ENCODE measurements at places on chromosomes 13 and 19. TPM values are rescaled to one million over a fixed set of nuclear protein-coding genes. Genes with fewer than 3 reads are reported as not detected.

The ZNF808 gene
- 16.8 TPM for total RNA-seq

DNA sequence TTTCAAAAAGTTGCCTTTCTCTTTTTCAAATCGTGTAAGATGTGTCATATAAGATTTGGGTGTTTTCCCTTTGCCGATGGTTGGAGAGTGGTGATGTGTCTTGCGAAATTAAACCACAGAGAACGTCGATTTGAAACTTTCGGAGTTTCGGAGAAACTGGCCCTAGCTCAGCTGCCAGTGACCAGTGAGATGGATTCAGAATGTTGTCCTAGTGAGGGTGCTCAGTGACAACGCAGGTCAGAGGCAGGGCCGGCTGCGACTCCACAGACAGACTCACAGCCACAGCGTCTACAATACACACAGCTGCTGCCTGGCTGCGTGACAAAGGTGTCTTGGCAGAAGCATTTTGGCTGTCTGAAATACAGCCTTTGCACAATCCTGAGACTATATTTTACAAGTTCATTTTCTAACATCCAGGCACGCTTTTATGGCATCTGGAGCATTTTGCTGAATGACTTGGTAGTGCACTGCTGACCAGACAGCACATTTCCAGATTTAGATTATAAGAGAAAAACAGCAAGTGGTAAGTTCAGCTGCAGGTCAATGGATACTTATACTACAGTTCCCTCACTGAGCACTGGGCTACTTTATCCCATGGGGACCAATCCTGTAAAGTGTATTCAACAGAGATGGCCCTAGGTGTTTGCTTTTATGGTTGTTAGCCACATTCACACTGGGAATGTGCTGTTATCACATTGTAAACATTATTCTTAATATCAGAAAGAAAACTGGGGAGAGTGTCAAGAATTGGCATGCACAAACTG is 207.5 kb downstream of the KCNRG start:
- DNase-seq, result no peak

DNA sequence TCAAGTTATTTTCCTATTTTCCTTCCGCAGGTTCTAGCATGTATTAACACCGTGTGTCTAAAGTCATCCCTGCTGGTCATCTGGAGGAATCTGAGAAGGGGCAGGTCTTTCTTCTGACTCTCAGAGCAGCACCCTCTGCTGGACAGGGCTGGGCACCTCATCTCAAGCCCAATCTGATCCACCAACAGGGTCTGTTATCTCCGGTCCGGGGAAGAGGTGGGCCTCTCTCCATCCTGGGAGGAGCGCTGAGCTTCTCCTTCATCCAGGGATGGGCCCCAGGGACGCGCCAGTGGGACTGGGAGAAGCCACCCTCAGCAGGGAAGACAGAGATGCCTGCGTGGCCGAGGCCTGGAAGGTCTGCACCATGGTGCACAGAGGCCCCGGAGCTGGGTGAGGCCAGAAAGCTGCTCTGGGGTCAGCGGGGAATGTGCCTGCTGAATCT is 26.0 kb upstream of the ZNF331 start:
- DNase-seq, result peak; percentile 19

The HSH2D gene
- total RNA-seq, result 0.05 TPM

DNA sequence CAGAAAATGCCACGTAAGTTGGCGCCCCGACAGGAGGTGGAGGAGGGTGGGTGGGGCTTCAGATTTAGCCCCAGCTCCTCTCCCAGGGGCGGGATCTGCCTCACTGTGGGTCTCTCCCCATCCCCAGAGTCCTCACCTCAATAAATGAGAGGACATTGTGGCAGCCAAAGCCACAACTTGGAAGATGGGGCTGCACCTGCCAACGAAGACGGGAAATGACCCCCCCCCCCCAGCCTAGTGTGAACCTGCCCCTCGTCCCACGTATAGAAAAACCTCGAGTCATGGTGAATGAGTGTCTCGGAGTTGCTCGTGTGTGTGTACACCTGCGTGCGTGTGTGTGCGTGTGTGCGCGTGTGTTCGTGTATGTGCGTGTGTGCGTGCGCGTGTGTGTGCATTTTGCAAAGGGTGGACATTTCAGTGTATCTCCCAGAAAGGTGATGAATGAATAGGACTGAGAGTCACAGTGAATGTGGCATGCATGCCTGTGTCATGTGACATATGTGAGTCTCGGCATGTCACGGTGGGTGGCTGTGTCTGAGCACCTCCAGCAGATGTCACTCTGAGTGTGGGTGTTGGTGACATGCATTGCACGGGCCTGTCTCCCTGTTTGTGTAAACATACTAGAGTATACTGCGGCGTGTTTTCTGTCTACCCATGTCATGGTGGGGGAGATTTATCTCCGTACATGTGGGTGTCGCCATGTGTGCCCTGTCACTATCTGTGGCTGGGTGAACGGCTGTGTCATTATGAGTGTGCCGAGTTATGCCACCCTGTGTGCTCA is 1.5 kb upstream of the TRAPPC5 start:
- no peak for DNase-seq

DNA sequence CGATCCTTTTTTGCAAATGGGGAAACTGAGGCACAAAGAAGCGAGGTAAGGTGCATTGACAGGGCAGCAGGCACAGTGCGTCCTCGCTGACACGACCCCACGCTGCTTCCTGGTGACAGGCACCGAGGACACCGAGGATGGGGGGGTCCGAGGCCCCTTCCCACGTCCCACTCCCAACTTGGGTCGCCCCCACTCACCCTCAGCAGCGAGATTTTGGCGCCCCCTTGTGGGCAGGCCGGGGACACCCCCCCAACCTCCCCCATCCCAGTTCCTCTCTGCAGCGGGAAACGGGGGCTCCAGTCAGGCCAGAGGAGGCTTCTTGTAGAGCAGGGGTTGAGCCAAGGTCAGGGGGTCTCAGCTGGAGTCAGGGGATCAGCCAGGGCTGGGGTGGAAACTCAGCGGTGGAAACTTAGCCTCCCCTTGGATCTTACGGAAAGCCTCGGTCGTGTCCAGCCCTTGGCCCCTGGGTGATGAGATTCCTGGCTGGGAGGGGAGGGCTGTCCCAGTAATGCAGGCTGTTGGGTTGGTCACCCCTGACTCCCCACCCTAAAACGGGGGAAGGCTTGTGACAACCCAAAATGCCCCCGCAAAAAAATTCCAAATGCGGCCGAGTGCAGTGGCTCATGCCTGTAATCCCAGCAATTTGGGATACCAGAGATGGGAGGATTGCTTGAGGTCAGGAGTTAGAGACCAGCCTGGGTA is 8.2 kb downstream of the SMIM24 start:
- no peak for DNase-seq

The TRAPPC6A gene
- total RNA-seq, result 22.4 TPM

DNA sequence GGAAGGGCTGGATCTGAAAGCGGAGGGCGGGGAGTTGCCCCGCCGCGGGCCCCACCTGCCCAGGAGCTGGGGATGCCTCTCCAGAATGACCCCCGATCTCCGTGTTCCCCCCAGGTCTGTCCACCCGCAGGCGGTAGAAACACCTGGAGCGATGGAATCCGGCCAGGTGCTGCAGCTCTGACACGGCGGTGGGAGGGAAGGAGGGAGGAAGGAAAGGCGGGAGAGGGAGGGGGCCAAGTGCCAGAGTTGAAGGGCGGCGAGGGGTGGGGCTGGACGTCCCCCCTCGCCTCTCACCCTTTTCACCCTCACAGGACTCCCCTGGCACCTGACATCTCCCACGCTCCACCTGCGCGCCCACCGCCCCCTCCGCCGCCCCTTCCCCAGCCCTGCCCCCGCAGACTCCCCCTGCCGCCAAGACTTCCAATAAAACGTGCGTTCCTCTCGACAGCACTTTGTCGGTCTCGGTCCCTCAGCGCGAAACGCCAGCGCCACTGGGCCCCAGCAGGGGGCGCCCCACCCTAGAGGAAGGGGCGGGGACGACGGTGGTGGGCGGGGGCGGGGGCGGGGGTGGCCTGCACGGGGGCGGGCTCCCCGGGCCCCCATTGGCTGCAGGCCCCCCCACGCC is 337 bp upstream of the FXYD7 start:
- DNase-seq, result no peak

- peak; percentile 15 for DNase-seq
Observed at GRCh38 chr13:74641586-74641985, 507.4 kb upstream of the KLF12 start.

- no peak for DNase-seq
Observed at GRCh38 chr13:27040826-27041108, 130.8 kb downstream of the USP12 start.

- no peak for DNase-seq
Observed at GRCh38 chr13:94996445-94996844, 284.1 kb upstream of the SOX21 start.

GRCh38 chr19:15196360-15197005 is 4.3 kb downstream of the NOTCH3 start:
- no peak for DNase-seq

DNA sequence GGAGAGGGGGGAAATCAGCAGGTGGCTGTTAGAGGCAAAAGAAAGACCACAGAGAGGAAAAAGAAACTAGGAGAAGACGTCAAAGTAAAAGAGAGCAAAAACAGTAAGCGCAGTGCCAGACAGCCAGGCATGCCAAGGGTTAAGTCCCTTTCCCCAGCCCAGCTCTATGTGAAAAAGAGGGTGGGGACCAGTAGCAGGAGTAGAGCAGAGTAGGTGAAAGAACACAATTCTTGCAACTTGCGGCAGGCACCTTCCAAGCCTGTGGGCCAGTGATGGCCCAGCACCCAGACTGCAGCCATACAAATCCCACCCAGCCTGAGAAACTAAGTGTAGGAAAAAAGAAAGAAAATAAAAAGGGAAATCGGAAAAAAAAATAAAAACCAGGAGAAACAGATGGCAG is 64.2 kb upstream of the ZNF85 start:
- DNase-seq, result no peak

The FCGBP gene
- total RNA-seq, result 26.3 TPM

The THSD1 gene
- 18.9 TPM for total RNA-seq

DNA sequence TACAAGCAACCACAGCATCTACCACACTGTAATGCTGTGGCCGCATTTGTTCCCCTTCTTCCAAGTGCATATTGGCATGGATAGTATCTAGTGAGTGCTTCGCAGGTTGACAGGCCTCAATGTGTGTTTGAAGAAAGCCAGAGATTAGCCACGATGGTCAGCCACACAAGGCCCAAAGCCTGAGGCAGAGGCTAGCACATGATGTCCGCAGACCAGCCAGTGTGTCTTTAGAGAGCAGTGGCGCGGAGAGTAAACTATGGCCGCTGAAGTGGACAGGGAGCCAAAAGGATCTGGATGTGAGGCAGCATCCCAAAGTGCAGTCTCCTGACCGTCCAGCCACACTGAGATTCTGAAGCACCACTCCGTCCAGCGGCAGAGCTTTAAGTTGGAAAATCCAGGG is 36.0 kb downstream of the BRD4 start:
- no peak for DNase-seq

DNA sequence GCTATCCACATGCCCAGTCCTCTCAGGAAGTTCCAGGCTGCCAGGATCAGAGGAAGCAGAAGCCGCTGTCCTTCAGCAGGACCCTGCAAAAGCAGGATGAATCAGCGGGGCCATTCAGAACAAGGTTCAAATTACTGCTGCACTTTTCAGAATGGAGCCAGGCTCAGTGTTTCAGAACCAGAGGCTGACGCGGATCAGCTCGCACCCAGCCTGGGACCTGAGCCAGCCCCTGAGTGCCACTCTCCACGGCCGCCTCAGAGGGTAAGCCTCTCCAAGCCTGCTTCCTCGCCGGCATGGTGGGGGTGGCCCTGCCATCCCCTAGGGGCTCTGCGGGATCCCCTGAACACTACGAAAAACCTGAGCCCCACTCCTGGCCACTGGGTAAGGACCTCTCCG is 24.7 kb downstream of the RASA3 start:
- no peak for DNase-seq

The DACH1 gene
- 0.05 TPM for total RNA-seq

DNA sequence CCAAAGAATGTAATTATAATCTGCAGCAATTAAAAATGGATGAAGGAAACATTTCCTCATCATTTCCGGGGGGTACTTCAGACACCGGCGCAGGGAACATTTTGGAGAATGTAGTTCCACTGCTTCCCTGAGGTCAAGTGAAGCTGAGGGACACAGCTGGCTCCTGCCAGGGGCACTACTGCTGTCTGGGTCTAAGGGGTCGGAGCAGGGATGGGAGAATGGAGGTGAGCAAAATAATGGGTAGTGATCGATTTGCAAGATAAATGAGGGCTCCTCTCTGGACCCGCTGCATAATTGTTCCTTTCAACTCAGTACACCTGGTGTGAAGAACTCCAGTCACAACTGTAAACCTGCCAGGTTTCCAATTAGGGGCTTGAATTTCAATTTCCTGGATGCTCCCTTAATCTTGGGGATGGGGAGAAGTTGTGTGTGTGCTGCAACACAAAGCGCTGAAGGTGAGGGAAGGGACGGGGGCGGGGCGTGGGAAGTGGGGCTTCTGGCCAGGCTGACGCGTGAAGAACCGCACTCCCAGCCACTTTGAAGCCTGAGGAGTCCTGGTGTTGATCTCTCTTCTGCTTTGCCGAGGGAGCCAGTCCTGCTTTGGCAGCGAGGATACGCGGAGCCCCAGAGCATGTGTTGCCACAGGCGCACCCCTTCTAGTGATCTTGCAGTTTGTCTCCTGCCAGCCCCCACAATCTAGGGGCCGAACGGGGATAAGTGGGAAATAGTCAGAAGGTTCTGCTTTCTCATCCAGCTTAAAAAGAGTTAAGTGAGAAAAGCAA is 57.9 kb upstream of the PCDH8 start:
- no peak for DNase-seq

DNA sequence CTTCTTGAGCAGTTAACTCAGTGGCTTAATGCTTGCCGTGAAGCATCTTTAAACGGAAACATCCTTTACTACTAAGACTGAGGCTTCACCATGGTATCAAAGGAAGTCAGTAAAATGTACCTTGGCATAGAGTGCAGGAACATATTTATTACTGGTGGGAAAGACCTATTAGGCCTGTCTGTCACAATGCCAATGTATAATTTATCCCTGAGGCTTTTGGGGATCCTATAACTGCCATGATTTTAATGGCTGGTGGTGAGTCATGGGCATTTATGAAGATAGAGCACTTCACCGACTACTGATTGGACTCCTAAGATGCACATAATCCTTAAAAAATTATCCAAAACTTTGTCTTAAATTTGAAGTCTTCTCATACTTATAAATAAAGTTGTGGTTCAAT is 79.6 kb downstream of the FGF14 start:
- DNase-seq, result no peak

DNA sequence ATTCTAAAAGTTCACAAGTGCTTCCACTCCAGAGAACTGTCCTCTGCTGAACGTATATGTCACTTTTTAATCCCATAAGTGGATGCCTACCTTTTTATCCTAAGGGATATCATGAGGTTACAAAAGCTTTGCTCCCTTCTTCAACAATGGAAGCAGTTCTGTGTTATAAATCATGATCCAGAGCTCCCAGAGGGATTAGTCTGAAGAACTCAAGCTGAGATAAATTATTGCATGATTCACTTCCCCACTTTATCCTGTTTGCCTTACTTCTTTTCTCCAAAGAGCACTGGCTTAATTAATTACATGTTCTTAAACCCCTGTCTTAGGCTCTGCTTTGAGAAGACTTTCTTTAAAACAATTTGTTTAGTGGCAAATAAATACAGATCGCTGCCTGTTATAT is 246.7 kb downstream of the PCDH17 start:
- no peak for DNase-seq

DNA sequence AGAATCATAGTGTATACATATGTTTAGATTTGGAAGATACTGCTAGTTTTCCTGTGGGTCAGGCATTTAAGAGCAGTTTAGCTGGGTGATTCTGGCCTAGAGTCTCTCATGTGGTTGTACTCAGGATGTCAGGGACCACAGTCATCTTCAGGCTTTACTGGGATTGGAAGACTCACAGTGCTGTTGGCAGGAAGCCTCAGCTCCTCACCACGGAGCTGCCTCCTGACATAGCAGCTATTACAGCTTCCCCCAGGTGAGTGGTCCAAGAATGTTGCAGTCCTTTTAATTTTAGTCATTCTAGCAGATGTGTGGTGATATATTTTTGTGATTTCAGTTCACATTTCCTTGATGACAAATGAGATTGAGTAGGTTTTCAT is 16.9 kb upstream of the GPR18 start:
- peak; percentile 72 for DNase-seq

The LILRA2 gene
- not detected for total RNA-seq

The ZNF230 gene
- 3.3 TPM for total RNA-seq

Measured in renal cortical epithelial cell (primary cell).